ENCODE measurements at places on chromosomes 11 and 22.

- DNase-seq, result no peak
These were observed 1.0 kb downstream of the POLA2 start for GRCh38 chr11:65262776-65263175.

DNA sequence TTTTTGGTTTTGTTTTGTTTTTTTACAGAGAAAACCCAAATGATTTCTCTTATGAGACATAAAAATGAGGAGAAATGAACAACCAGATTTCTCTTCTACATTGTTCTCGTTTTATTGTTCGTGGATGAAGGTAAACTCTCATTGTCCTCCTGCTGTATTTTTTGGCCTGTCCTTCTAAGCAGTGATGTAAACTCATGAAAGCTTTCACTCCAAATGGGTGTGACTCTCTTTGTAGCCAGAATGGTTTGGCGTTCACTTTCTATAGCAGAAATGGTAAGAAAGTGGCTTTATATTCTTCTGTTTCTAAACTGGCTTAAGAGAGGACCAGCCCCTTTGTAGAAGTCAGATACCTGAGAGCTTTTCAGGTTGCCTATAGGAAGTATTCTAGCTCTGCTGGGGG, 15.5 kb upstream of the BMAL1 start:
- no peak for DNase-seq

DNA sequence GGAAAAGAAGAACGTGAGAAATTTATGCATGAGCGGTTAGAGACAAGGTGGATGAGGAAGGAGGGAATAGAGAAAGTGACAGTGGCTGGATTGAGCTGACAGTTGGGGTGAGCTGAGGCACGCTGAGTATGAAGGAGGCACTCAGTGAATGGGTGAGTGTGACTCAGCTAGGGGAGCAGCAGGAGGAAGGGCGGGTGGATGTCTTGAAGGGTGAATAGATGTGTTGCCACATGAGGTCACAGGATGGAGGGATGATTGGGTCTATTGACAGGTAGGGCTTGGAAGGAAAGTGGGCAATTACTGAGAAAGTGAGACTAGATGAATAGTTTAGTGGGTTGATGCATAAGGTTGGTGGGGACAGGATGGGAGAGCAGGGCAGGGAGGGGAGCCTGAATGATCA, 8.0 kb downstream of the IFITM10 start:
- DNase-seq, result no peak

- DNase-seq, result no peak
These were observed 9.5 kb upstream of the GGA1 start for GRCh38 chr22:37599153-37599552.

DNA sequence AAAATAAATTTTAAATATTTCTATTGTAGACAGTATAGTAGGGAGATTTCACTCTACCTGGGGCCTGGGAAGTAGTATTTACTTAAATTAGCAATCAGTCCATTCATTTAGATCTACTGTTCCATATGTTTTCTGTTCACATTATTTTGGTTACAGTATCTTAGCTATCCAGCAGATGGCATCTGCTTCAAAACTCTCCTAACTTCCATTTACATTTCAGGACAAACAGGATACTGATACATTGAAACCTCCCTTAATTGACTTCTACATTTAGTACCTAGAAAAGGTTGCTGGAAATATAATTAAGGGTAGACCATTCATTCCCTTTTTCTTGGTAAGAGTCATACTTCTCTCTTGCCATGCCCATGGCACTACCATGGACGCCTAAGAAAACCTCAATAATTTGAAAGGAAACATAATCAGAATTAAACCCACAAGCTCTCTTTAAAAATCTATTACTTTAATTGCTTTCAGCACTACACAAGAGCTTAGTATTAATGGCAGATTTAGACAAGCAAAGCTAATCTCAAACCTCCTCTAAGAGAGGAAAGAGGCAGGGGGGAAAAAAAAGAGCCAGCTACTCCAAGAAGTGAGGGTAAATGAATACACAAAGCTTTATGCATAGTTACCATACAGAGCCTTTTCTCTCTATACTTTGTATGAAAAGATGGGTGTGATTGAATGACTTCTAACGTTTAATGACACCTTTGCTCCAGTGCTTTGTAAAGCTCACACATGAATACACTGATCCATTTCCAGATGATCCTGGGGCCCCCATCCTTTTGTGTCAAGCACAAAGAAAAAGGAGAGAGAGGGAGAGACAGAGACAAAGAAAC, 131.2 kb upstream of the MTMR2 start:
- DNase-seq, result peak; percentile 22

GRCh38 chr11:31807799-31808667, 3.1 kb downstream of the PAX6 start:
- no peak for DNase-seq

- no peak for DNase-seq
These were observed 26.6 kb upstream of the IL10RA start for GRCh38 chr11:117959438-117960149.

GRCh38 chr22:37455896-37456295, 28.6 kb upstream of the ELFN2 start:
- no peak for DNase-seq

Measured in HEK293T (cell line).